Ascending aorta (tissue), 2 donors: ENCODE measurements at places on chromosomes 1 and 21.

GRCh38 chr1:108845991-108846390 is 10.9 kb downstream of the AKNAD1 start:
- DNase-seq: no peak

GRCh38 chr1:25524568-25525360 is 18.6 kb upstream of the LDLRAP1 start:
- DNase-seq: no peak

- DNase-seq: no peak
Measured at GRCh38 chr21:42732033-42732410, 78.6 kb downstream of the PDE9A start.

DNA sequence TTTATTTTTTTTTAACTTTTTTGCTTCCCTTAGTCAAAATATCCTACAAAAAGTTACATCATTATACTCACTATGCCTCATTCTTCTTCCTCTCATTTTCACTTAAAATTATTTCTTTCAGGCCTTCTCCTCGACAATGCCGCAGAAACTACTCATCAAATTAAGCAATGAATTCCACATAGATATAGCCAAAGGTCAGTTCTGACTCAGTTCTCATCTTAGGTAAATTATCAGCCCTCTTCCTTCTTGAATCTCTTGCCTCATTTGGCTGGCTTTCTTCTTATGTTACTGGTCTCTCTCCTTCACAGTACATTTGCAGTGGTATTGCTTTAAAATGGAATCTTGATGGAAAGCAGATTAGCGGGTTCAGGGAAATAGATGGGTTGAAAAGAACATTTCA is 260.7 kb upstream of the BRINP3 start:
- DNase-seq: no peak

DNA sequence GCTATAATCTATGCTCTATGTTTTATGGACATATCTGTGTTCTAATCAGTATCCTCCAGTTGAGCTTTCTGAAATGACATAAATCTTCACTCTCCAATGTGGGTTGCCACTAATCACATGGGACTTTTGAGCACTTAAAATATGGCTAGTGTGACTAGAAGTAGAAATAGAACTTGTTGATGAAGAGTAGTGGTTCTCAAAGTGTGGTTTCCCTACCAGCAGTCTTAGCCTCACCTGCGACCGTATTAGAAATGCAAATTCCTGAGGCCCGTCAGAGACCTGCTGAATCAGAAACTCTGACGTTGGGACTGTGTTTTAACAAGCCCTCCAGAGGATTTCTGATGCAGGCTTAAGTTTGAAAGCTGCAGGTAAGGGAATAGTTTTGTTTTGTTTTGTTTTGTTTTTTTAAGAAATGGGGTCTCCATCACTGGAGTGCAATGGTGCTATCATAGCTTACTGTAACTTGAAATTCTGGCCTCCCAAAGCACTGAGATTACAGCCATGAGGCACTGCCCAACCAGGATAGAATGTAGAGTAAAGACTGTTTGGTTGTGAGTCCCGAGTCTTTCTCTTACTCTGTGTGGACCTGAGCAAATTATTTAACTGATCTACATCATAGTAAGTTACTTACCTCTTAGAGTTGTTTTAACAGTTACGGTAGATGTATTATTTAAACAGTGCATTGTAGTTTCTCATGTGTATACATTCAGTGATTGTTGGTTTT is 21.7 kb downstream of the GLRX2 start:
- no peak for DNase-seq
